ENCODE measurements at places on chromosomes 11 and 22.
A peak's percentile ranks its signal among the peaks of the same experiment; 100 is the strongest.

DNA sequence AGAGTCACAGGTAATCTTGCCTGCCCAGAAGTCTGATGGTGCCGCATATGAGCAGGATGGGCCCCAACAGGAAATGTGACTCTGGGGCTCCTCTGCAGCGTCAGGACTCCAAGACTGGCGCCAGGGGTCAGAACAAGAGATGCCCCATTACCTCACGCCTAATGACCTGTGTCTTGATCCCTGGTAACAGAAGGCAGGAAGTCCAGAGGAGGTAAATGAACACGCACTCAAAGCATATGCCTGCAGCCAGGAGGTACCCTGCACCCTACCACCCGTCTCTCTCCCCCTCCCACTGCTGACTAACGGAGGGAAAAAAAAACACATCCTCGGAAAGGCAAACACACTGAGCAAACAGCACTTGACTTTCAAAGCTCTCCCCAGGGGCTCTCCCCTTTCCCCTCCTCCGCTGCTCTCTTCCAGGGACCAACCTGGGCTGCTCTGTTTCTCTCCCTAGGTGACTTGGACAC lies 37.3 kb downstream of the ABCC8 start:
- DNase-seq: no peak

GRCh38 chr11:117180020-117180419 lies 1.5 kb downstream of the SIDT2 start:
- no peak for DNase-seq

DNA sequence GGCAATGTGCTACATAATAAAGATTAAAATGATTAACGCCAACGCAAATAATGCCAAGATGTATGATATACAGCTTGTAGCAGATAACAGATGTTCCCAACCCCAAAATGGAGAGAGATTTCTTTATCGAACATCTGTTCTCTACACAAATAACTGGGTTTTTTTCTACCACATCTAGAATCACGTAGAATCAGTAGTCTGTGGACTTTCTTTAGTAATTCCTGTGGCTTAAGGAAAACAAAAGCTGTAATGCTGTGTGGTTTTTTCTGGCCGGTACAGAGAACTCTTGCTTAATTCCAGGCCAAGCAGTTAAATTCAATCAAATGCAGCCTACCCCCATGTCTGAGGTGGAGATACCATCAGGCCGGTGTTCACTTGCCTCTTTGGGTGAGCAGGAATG lies 303.4 kb downstream of the FAT3 start:
- no peak for DNase-seq

DNA sequence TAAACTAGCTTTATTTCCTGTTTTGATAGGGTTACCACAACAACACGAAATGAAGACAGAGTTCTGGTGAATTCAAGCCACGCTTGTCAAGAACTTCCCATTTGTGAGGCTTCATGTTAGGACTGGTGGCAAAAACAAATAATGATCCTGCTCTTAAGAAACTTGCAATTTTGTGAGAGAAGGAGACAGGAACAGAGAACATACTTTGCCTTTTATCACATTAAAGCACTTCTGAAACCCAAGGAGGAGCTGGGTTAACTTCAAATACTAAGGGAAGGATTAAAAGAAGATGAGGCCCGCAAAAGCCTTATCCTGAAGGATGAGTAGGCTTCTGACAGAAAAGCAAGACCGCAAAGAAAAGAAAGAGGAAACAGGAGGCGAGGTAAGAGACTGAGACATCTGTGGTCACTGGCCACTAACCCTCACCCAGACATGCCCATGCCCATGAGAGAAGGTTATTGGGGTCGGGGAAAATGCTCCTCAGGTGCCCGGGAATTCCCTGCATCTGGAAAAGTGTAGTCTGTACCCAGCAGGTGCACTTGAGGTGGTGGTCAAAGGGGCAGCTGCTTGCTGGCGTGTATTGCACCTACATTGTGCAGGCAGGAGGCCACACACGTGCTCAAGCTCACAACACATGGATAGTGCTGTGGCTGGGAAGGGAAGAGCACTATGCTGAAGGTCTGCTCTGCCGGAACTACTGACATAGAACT lies 50.5 kb downstream of the MAPK1 start:
- peak; percentile 12 for DNase-seq

GRCh38 chr11:95256321-95256779 lies 25.3 kb upstream of the SESN3 start:
- no peak for DNase-seq

GRCh38 chr22:27851974-27852746 lies 50.6 kb upstream of the MN1 start:
- DNase-seq: no peak

- no peak for DNase-seq
These were observed 8.6 kb downstream of the TTLL1 start for GRCh38 chr22:43080616-43081015.

DNA sequence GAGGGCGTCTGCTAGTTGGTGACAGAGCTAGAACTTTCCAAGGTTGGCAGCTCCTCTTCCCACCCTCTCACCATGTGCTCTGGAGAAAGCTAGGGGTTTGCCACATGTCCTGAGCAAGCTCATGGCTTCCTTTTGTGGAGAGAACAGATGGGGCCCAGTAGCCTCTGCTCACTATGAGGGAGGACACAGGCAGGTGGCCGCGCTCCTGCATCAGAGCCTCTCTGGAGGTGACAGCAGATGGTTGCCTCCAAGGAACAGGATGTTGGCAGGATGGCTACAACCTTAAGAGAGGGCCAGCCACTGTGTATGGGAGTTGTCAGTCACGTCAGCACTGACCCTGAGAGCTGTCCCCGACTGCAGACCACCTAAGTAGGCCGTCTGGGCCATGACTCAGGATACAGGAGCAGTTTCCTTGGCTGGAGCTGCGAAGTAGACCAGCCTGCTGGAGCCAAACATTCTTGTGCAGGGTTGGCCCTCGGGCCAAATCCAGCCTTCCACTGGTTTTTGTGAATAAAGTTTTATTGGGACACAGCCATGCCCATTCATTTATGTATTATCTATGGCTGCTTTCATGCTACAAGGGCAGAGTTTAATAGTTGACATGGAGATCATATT lies 28.0 kb downstream of the SGSM1 start:
- DNase-seq: no peak

- DNase-seq: no peak
These were observed 3.4 kb downstream of the HRAS start for GRCh38 chr11:531919-532526.

DNA sequence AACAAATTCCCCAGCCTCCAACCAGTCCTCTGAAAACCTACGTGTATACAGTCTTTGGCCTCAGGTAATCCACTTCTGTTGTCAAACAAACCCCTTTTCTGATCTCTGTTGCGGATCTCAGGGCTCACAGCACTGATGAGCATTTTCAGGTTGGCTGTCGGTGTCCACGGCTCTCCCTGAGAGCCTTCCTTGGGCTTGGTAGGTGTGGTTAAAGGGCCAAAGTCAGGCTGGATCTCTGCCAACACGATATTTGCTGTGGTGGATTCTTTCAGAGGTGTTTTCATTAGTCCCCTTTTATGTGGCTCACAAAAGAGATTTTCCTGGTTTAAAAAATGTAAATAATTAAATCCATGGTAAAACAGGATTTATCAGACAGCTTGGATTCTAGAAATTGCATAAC lies 2.9 kb downstream of the E2F8 start:
- no peak for DNase-seq

GRCh38 chr22:50456466-50457234 lies 18.2 kb downstream of the SBF1 start:
- DNase-seq: no peak

DNA sequence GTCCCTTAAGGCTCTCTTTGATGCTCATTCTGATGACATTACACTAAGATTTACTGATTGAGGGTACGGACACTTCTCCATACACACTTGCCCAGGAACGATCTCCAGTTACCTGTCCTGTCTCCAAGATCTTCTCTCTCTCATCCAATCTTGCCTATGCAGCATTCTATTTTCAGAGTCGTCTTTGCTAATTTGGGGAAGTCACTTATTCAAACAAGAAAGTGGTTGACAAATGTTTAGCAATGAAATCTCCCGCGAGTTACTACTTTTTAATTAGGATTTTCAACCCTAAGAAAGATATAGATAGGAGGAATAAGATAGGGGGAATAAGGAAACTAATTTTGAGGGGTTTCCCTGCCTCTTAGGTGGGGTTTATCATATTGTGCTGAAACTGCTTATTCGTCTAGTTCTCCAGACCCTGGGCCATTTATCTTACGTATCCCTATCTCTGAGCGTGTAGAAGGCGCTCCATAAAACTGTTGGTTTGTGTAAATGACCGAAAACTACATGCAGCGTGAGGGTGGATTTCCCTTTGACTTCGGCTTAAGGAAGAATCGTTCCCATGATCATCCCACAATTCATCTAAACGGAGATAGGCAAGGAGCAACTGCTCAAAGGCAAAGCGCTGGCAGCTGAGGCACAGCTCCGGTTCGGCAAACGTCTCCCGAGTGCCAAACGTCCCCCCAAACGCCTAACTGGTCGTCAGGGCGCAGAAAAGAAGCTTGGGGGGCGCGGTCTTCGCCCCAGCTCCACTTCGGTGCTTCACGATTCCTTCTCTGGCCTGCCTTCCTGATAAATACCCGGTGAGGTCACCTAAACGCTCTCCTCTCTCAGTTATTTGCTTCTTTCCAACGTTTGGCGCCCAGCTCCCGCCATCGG lies 804 bp downstream of the APIP start:
- no peak for DNase-seq

DNA sequence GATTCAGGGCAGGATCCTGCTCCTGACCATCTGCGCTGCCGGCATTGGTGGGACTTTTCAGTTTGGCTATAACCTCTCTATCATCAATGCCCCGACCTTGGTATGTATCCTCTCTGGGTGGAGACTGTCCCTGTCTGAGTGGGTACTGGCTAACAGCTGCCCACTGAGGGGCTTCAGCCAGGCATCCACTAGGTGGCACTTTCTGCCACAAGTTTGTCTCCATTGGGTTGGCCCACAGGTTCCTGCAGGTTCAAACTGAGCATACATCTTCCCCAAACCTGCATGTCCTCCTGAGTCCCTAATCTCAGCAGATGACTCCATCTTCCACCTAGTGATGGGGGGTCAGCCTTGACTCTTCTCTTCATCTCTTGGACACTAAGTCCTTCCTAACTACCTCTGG lies 4.4 kb downstream of the SLC2A11 start:
- DNase-seq: no peak

- no peak for DNase-seq
These were observed 1.4 kb downstream of the TNNI2 start for GRCh38 chr11:1839924-1840779.
